Progenitor cell of endocrine pancreas (in vitro differentiated cells): ENCODE measurements at places on chromosomes 13 and 19.

- peaks cover 3% of the 10 kb centered on the region for H3K36me3 ChIP-seq
- no peak for DNase-seq
- no peak overlapping the region for H3K4me3 ChIP-seq
- no peak overlapping the region for H3K27ac ChIP-seq
- H3K27me3 ChIP-seq = peaks cover 6% of the 10 kb centered on the region
Observed at GRCh38 chr13:95180513-95181245, 120.6 kb downstream of the ABCC4 start.

DNA sequence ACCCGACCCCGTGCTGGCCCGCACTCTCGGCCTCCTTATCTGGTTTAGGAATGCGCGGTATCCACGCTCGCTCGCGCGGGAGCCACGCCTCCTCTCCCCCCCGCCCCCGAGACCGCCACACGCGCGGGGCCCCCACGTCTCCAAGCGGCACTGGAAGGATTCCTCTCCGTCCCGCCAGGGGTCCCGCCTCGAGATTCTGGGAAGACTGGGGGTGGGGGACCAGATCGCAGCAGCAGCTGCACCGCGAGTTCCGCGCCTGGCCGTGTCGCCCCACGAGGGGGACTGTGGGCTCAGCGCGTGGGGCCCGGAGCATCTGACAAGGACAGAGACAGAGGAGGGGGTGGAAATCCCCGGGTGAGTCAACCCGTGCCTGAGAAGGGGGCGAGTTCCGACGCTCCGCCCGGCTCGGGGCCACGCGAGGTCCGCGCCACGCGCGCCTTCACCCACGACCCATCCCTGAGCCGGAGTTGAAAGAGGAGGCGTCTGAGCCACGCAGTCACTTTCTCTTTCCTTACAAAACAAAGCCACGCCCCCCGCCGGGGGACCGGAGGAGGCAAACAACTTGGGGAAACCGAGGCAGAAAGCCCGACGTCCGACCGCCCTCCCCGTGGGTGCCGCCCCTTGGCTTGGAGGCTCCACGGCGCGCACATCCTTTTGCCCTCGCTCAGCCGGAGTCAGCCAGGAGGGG lies 814 bp downstream of the S1PR2 start:
- DNase-seq = peak; percentile 63
- H3K27ac ChIP-seq = peak overlapping the region; percentile 95
- H3K36me3 ChIP-seq = no peaks in the 10 kb centered on the region
- H3K27me3 ChIP-seq = no peaks in the 10 kb centered on the region
- H3K4me3 ChIP-seq = peak overlapping the region; percentile 80

DNA sequence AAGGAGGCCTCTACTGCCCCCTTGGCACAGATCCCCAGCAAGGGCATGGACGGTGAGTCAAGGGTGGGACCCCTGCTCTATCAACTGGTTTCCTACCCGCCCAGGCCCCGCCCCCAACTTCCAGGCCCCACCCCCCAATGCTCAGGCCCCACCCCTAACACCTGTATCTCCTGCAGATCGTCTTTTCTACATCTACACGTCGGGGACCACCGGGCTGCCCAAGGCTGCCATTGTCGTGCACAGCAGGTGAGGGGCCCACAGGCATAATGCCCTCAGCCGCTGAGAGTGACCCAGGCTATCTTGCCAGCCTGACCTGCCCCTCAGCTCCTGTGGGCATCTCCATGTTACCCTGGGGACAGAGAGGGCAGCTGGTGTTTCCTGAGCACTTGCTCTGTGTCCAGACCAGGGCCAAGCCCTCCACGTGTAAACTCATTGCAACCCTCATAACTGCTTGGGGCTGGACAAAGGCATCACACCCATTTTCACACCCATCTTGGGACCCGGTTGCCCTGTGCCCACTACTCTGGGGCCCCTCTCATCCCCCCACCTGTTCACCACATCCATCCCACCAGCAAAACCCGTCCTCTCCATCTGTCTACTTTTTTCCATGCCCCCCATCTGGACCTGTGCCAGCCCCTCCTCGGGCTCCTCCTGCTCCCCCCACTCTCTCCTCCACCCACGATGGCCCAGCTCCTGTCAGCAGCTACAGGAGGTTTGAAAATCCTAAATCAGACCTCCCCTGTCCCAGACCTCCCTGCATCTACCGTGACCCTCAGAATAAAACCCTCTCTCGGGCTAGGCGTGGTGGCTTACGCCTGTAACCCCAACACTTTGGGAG lies 17.2 kb downstream of the SLC27A1 start:
- no peaks in the 10 kb centered on the region for H3K36me3 ChIP-seq
- no peak overlapping the region for H3K4me3 ChIP-seq
- H3K27ac ChIP-seq = no peak overlapping the region
- H3K27me3 ChIP-seq = no peaks in the 10 kb centered on the region
- peaks cover 8% of the 10 kb centered on the region for H3K4me1 ChIP-seq

GRCh38 chr19:13260883-13261653 lies 110.9 kb downstream of the IER2 start:
- H3K27ac ChIP-seq = no peak overlapping the region
- H3K4me1 ChIP-seq = no peaks in the 10 kb centered on the region
- no peak overlapping the region for H3K4me3 ChIP-seq
- peaks cover 30% of the 10 kb centered on the region for H3K27me3 ChIP-seq
- no peaks in the 10 kb centered on the region for H3K36me3 ChIP-seq
